ENCODE measurements at places on chromosomes 5 and 9. TPM values are rescaled to one million over a fixed set of nuclear protein-coding genes. Genes with fewer than 3 reads are reported as not detected.

The DAB2 gene
- total RNA-seq: 45.8 TPM

The PALM2AKAP2 gene
- total RNA-seq: 22.3 TPM

The CIZ1 gene
- total RNA-seq: 36.0 TPM

The TUSC1 gene
- 13.8 TPM for total RNA-seq

The RETREG1 gene
- 49.7 TPM for total RNA-seq

The SPINK9 gene
- total RNA-seq: not detected

The FRMPD1 gene
- not detected for total RNA-seq

The LCN1 gene
- not detected for total RNA-seq

The SLC28A3 gene
- total RNA-seq: 0.94 TPM

The CHSY3 gene
- 1.7 TPM for total RNA-seq

The SLC9A3 gene
- total RNA-seq: 1.0 TPM

The AGXT2 gene
- not detected for total RNA-seq

The CDKN2A gene
- 26.5 TPM for total RNA-seq

The GLDC gene
- total RNA-seq: 1.9 TPM

The TRAF1 gene
- 1.0 TPM for total RNA-seq

The IL9 gene
- not detected for total RNA-seq

The RNF208 gene
- 2.8 TPM for total RNA-seq

The ENTREP1 gene
- 12.5 TPM for total RNA-seq

The DOCK8 gene
- 5.0 TPM for total RNA-seq

The STPG3 gene
- not detected for total RNA-seq
